Stomach (tissue), 19 donors: ENCODE measurements at places on chromosomes 4 and X. TPM values are rescaled to one million over a fixed set of nuclear protein-coding genes. Genes with fewer than 3 reads are reported as not detected.

CT83 gene
- not detected for total RNA-seq

DNA sequence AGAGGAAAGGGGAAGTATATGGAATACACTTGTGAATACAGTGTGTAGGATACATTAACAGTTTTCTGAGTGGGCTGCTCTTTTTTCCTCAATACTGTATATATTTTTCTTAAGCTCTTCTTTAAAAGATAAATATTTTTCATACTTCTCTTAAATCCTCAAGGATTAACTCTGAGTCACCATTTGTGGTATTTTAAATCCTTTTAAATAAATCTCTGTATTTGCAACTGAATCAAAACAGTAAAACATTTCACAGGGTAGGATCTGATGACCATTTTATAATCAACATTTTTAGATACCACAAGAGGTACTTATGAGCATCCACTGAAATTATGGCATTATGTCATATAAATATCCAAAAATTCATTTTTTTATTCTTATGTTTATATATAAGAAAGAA, 87.6 kb downstream of the GAB1 start:
- no peak overlapping the region for H3K27ac ChIP-seq
- no peaks in the 10 kb centered on the region for H3K4me1 ChIP-seq

GRCh38 chrX:155215443-155216178, 649 bp upstream of the VBP1 start:
- H3K27ac ChIP-seq, result peak overlapping the region; percentile 91
- H3K4me3 ChIP-seq, result peak overlapping the region; percentile 72
- no peaks in the 10 kb centered on the region for H3K27me3 ChIP-seq
- DNase-seq, result no peak
- peaks cover 4% of the 10 kb centered on the region for H3K36me3 ChIP-seq

GRCh38 chrX:30533266-30533665, 44.3 kb downstream of the TASL start:
- no peak for DNase-seq
- no peaks in the 10 kb centered on the region for H3K4me1 ChIP-seq
- H3K27me3 ChIP-seq, result no peaks in the 10 kb centered on the region
- no peak overlapping the region for H3K4me3 ChIP-seq
- no peaks in the 10 kb centered on the region for H3K36me3 ChIP-seq

DNA sequence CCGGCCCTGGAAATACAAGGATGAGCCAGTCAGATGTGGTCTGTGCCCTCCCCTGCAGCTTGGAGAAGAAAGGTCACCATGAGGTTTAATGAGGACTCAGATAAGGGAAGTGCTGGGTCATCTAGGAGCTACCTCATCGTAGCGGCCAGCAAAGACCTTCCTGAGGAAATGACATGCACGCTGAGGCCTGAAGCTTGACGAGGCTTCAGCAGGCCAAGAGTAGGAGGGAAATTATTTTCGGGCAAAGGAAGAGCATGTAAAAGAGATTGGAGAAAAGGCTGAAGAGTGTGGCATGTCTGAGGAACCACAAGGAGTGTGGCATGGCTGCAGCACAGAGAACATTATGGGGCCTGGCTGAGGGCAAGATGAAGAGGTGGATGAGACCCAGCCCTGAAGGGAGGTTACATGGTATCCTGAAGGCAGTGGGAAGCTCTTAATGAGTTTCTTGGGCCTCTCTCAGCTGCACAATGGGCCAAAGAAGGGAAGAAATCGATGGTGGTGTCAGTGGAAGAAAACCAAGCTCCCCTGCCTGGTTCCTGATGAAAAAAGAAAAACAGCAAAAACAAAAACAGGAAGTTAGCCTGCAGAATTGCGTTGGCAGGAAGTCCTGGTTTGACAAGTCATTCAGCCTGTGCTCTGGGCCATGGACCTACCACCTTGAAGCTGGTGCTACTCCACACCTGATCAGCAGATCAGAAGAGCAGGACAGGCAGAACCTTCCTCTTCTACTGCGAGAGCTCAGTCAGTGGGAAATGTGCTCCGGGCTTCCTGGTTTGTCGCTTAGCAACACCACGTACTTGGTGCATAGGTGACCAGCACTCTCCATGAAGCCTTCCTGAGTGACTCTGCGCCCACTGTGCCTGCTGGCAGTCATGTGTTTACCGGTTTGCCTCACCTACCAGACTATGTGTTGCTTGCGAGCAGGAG, 134.5 kb upstream of the KLF3 start:
- H3K27ac ChIP-seq, result peak overlapping the region; percentile 86
- no peaks in the 10 kb centered on the region for H3K36me3 ChIP-seq
- H3K27me3 ChIP-seq, result no peaks in the 10 kb centered on the region
- peaks cover 27% of the 10 kb centered on the region for H3K4me1 ChIP-seq
- H3K4me3 ChIP-seq, result no peak overlapping the region
- peak; percentile 81 for DNase-seq

GRCh38 chr4:182143822-182144625, 99.2 kb upstream of the TENM3 start:
- H3K27me3 ChIP-seq, result peaks cover 100% of the 10 kb centered on the region
- H3K4me1 ChIP-seq, result peaks cover 29% of the 10 kb centered on the region
- H3K36me3 ChIP-seq, result no peaks in the 10 kb centered on the region
- peak overlapping the region; percentile 67 for H3K4me3 ChIP-seq
- H3K27ac ChIP-seq, result no peak overlapping the region
- no peak for DNase-seq

DNA sequence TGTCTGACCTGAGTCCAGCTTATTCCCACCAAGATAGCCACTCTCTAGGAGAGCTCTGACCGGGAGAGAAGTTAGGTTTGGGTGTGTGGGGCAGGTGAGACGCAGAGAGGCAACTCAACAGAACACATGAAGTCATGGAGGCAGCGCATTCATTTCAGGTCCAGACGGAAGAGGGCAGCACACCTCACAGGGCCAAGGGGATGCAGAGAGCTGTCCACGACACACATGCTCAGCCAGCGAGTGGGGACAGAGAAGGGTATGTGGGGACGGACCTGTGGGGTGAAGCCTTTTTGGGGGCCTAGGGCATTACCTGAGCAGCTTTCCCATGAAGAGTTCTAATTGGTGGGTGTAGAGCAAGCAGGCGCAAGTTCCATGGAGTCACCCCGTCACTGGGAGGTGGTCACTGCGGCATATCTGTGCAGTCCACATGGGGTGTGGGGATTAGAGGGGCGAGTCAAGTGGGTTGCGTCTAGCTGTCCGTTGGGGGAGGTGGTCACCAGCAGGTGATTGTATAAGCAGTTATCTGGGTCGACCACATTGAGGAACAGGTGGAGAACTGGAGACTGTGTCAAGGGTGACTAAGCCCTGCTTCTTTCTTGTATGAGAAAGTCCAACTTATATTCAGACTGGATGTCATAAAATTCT, 24.3 kb upstream of the UXT start:
- H3K4me3 ChIP-seq, result no peak overlapping the region
- H3K4me1 ChIP-seq, result no peaks in the 10 kb centered on the region
- no peak for DNase-seq
- no peaks in the 10 kb centered on the region for H3K36me3 ChIP-seq
- no peak overlapping the region for H3K27ac ChIP-seq

BTK gene
- total RNA-seq, result not detected

DNA sequence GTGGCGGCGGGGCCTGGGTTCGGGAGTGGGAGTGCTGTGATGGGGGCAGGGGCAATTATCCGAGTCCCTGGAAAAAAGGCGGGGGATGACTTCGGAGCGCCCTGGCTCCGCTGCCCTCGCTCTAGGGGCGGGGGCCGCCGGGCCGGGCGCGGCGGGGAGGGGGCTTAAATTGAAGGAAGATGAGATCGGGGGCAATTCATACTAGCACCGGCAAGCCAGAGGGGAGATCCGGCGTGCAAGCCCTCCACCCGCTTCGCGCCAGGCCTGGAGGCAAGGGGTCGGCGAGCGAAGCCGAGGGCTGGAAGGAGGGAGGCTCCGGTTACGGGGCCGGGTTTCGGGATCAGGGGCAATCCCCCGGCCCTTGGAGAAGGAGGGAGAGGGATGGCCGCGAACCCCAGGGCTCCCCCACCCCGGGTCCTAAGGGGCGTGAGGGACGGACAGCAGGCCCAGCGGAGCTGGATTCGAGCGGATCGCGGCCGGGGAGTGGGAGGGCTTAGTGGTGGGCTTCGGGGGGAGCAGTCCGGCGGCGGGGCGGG, 1.2 kb downstream of the BCORL1 start:
- no peaks in the 10 kb centered on the region for H3K36me3 ChIP-seq
- no peaks in the 10 kb centered on the region for H3K4me1 ChIP-seq
- DNase-seq, result peak; percentile 59
- H3K27me3 ChIP-seq, result no peaks in the 10 kb centered on the region
- H3K27ac ChIP-seq, result no peak overlapping the region
- H3K4me3 ChIP-seq, result no peak overlapping the region

- no peak overlapping the region for H3K27ac ChIP-seq
- no peak for DNase-seq
- H3K4me1 ChIP-seq, result peaks cover 42% of the 10 kb centered on the region
- no peaks in the 10 kb centered on the region for H3K27me3 ChIP-seq
Measured at GRCh38 chr4:183158062-183158461, 59.0 kb downstream of the WWC2 start.

DNA sequence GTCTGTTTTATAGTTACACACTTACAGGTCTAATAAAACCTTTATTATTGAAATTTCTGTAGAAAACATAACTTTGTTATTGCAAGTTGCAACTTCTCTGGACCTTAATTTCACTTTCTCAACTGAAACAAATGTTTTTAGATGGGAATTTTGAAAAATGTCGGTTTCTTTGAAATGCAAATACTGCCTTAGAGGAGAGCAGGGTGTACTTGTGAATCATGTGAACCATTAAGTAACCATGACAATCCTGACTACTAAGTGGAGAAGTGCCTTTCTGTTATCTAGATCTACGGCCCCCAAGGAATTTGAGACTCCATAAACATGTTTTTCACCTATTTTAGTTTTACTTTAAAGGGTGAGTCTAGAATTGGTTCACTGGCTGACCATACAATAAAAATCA, 8.5 kb upstream of the ARMCX2 start:
- DNase-seq, result no peak
- no peak overlapping the region for H3K4me3 ChIP-seq
- H3K27me3 ChIP-seq, result peaks cover 5% of the 10 kb centered on the region
- H3K36me3 ChIP-seq, result no peaks in the 10 kb centered on the region
- no peaks in the 10 kb centered on the region for H3K4me1 ChIP-seq

TMSB15B gene
- not detected for total RNA-seq

DNA sequence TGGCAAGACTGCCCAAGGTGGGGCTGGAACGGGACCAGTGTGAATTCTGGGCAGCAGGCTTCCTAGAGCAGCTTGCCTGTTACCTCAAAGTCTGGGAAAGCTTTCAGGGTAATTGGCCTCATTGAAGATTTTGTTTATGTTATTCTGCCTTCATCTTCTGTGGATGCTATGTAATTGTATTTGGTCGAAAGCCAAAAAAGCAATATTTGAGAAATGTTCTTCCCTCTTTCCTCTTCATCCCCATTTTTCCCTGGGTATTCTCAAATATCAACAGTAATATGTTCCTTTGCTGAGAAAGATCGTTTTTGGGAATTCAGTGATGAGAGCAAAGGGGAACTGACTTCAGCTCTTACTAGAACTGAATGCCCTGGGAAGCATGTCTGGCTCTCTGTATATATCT, 12.9 kb downstream of the TMEM131L start:
- no peaks in the 10 kb centered on the region for H3K4me1 ChIP-seq
- DNase-seq, result no peak
- H3K27ac ChIP-seq, result peak overlapping the region; percentile 44
- no peaks in the 10 kb centered on the region for H3K27me3 ChIP-seq
- peaks cover 21% of the 10 kb centered on the region for H3K36me3 ChIP-seq
- H3K4me3 ChIP-seq, result no peak overlapping the region

- no peak overlapping the region for H3K27ac ChIP-seq
- no peaks in the 10 kb centered on the region for H3K36me3 ChIP-seq
- no peak for DNase-seq
- H3K27me3 ChIP-seq, result no peaks in the 10 kb centered on the region
Measured at GRCh38 chrX:22760513-22761057, 239.2 kb upstream of the DDX53 start.

EVC gene
- total RNA-seq, result 55.6 TPM

CRMP1 gene
- total RNA-seq, result 2.7 TPM

TMPRSS11B gene
- not detected for total RNA-seq

SPANXB1 gene
- total RNA-seq, result not detected

- peaks cover 35% of the 10 kb centered on the region for H3K36me3 ChIP-seq
- no peak overlapping the region for H3K4me3 ChIP-seq
- no peaks in the 10 kb centered on the region for H3K27me3 ChIP-seq
Measured at GRCh38 chrX:134418317-134419113, 41.5 kb upstream of the HPRT1 start.

DNA sequence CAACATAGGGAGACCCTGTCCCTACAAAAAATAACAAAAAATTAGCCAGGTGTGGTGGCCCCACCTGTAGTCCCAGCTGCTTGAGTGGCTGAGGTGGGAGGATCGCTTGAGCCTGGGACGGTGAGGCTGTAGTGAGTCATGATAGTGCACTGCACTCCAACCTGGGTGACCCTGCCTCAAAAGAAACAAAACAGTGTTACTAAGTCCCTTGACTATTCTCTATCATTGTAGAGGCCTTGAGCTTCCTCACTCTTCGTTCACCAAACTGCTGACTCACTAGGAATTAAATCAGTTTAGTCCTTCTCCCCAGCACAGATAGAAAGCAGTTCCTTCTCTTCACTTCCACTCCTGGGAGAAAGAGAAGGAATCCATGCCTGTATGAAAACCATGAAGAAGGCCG, 14.5 kb downstream of the CDS1 start:
- no peaks in the 10 kb centered on the region for H3K27me3 ChIP-seq
- H3K36me3 ChIP-seq, result no peaks in the 10 kb centered on the region
- DNase-seq, result no peak
- no peak overlapping the region for H3K27ac ChIP-seq
- H3K4me3 ChIP-seq, result no peak overlapping the region
- no peaks in the 10 kb centered on the region for H3K4me1 ChIP-seq

DNA sequence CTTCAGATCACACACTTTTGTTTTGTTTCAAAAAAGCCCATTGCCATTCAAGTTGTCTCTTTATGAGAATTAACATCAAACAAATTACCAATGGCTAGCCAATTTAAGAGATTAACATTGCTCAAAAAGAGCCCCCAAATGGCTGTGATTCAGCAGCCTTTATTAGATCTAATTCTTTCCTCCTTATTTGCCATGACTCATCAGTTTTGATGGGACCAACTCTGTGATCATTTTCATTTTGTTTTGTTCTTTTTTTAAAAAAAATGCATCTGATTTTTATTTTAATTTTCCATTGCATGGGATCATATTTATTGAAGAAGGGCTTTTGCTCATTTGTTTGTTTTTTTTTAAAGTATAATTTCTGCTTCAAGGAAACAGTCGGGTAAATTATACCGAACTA, 161.6 kb upstream of the FRMPD4 start:
- no peaks in the 10 kb centered on the region for H3K36me3 ChIP-seq
- H3K4me1 ChIP-seq, result no peaks in the 10 kb centered on the region
- DNase-seq, result no peak

PPEF2 gene
- not detected for total RNA-seq

DNA sequence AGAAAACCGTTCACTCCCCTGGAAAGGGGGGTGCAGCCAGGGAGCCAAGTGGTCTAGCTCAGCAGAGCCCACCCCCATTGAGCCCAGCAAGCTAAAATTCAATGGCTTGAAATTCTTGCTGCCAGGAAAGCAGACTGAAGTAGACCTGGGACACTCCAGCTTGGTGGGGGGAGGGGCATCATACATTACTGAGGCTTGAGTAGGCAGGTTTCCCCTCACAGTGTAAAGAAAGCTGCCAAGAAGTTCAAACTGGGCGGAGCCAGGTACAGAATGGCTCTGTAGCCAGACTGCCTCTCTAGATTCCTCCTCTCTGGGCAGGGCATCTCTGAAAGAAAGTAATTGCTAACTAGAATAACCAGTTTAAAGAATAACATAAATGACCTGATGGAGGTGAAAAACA, 372.3 kb upstream of the F9 start:
- H3K4me1 ChIP-seq, result no peaks in the 10 kb centered on the region
- no peak overlapping the region for H3K27ac ChIP-seq
- H3K36me3 ChIP-seq, result no peaks in the 10 kb centered on the region
- H3K27me3 ChIP-seq, result no peaks in the 10 kb centered on the region
- DNase-seq, result peak; percentile 76
- no peak overlapping the region for H3K4me3 ChIP-seq

CENPVL2 gene
- not detected for total RNA-seq

HPGDS gene
- 26.4 TPM for total RNA-seq
